Kidney tubule cell (primary cell): ENCODE measurements at places on chromosomes 16 and 17.
A peak's percentile ranks its signal among the peaks of the same experiment; 100 is the strongest.

- DNase-seq: no peak
Measured at GRCh38 chr16:56197192-56197992, 6.1 kb downstream of the GNAO1 start.

DNA sequence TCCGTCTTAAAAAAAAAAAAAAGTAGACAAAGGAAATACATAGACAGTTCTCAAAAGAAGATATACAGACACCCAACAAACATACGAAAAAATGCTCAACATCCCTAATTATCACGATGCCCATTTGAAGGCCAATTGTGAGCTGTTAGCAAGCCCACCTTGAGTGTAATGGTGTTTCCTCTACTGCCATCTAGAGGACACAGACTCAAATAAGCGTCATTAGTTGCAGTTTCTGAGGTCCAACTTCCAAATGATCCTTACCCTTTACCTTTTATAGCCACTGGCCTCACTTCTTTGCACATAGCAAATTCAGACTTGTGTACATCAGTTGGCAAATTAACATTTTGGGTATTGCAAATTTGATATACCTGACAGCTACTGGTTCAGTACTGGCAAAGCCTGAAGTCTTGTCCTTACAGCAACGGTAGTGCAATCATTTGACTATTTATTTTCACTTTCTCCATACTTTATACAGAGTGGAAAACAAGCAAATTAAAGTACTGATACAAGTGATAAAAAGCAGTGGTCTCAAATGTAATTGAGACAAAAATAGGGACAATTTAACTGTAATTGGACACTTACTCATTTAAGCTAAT lies 536.3 kb upstream of the EEF2KMT start:
- DNase-seq: peak; percentile 39

DNA sequence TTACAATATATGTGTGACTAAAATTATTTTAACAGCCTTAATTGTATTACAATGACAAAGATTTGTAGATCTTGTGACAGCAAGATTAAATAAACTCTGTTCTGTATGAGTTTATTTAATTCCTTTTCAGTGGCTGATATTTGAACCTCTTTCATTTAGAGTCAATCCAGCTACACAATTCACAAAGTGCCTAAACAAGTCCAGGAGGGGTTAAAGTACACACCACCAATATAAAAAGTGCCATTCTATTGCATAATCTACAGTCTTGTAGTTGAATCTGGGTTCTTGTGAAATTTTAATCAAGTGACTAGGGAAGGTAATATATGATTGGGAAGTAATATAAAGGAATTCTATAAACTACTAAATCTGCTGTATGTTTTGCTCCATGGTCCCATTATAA lies 3.9 kb upstream of the NFAT5 start:
- no peak for DNase-seq

- DNase-seq: no peak
Measured at GRCh38 chr17:83079766-83080578, 563 bp downstream of the METRNL start.

DNA sequence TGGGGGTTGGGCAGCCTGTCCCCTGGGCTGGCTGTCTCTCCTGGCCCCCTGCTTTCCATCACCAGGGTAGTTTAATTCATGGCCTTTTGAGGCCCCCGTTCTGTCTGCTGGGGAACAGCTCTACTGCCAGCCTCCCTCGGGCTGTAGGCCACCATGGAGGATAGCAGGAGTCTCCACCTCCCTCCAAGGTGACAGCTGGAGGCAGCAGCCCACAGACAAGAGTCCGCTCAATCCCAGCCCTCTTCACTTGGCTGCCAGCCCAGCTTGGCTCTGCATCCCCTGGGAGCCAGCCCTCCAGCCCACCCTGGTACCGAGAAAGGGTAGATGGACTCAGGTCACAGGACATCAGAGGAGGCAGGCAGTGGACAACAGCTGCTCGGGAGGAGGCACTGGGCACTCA lies 194.6 kb upstream of the SDK2 start:
- no peak for DNase-seq

DNA sequence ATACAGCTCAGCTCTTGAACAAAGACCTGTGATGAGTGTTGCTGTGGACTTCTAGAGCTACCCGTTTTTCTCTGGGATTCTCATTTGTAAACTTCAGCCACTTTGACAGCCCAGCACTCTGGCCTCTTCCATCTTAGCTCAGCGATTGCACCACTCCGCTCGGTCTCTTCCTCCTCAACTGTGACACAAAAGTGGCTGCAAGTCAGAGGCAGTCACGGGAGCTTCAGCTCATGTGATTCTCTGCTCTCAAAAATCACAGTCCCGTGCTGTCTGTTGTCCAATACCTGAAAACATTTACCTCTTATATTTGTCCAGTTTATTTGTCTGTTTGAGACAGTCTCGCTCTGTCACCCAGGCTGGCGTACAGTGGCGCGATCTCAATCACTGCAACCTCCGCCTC lies 75.7 kb upstream of the DNAH17 start:
- no peak for DNase-seq

DNA sequence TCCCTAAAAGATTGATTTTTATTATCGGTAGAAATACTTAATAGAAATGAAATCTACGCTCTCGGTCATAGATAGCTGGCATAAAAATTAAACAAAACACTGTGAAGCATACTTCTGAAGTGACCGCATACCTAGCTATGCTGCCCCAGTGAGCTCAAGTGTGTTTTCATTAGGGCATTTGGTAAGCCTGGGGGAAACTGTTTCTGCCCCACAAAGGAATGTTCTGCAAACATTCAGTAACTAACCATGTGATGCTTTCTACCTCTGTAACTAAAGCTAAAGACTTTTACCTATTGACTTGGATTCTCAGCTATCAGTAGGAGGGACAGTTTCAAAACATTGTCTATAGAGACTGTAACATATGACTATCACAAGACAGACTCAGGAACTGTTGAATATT lies 93.5 kb upstream of the HSBP1 start:
- peak; percentile 82 for DNase-seq

- peak; percentile 93 for DNase-seq
Measured at GRCh38 chr16:66608241-66609138, 4.0 kb downstream of the CMTM3 start.
